HT1080 (cell line): ENCODE measurements at places on chromosomes 6 and 20.

DNA sequence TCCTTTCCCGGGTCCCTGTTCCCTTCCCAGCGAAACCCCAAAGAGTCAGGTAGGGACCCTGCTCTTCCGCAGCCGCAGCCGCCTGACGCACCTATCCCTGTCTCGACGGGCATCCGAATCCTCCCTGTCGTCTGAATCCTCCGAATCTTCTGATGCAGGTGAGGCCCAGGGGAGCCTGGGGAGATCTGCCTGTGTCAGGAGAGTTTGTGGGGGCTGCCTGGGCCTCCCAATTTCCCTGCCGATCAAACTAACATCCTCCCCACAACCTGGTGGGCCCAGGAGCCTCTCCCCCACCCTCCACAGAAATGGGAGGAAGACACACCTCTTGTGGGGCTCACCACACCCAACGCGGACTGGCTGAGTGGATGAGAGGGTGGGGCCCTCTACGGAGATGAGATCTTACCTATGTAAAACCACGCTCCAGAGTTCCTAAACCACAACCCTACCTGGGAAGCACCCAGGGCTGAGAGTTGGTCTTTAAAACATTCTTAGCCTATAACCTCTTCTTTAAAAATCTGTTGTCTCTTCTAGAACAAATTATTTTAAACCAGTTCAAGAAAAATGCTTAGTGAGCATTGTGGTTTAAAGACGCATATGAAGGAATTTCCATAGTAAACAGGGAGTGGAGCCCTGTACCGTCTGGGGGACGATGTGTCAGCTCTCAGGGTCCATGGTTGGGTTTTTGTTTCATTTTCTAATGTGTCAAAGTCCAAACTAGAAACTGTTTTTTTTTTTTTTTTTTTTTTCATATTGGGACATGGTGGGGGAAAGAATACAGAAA, 1.7 kb downstream of the CDC25B start:
- DNase-seq, result no peak

DNA sequence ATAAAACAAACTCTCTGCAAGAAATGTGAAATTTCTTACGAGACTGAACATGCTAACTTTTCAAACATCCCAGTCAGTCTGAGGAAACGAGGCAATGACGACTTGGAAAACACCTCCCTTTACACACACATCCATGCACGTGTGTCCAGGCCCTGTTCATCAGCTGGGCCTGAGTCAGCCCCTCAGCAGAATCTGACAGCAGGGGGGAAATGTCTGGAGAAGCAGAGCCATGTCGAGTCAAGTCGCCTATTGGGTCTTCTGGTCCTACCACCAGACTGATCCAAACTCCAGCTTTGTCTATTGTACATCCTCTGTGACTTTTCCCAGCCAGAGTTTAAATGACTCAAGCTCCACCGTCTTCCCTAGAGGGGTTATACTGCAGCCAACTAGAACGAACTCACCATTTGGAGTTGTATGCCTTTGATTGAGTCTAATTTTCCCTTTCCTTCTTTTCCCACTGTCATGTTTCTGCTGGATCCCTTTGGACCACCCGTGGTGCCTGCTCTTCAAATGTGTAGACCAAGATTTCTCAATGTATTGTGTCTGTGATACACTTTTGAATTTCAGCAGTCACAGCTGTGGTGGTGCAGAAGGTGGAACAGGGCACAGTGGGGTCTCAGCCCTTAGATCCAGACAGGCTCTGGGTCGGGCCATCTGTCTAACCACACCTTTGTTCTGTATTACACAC, 254.0 kb downstream of the CDC5L start:
- DNase-seq, result peak; percentile 38

GRCh38 chr20:59194023-59194935, 30.7 kb downstream of the ZNF831 start:
- DNase-seq, result no peak

DNA sequence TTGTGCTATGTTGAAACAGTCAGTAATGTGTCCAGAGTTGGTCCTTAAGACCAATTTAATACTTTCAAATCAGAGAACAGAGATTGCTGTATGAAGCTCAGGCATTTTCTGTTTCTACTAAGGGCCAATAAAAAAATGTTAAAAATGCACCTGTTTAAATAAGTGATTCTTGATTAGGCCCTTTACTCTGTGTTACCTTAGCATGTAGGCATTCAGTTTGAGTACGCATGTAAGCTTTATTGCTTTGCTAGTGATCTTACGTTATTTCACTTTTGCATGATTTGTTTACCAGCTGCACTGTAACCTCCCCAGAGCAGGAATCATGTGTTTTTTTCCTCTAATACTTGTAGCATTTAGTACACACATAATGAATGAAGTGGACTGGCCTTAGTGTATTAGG, 61.0 kb downstream of the AFG1L start:
- DNase-seq, result no peak

DNA sequence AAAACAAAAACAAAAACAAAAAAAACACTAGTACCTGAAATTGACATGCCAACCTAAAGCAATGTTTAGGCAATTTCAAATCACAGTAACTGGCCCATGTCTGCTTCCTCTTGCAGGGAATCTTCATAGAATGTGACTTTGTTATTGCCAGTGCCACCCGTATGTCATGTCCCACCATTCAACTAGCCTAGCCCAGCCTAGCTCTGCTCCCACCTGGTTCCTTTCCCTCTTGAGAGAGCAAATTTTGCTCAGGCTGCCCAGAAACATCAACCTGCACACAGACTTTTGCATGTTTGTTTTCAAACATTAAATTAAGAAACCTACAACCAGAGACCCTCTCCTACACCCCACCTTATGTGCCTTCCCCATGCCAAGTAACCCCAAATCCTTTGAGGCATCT, 124.8 kb upstream of the SLC2A12 start:
- DNase-seq, result no peak

GRCh38 chr6:164108092-164108491, 693.6 kb downstream of the QKI start:
- no peak for DNase-seq

DNA sequence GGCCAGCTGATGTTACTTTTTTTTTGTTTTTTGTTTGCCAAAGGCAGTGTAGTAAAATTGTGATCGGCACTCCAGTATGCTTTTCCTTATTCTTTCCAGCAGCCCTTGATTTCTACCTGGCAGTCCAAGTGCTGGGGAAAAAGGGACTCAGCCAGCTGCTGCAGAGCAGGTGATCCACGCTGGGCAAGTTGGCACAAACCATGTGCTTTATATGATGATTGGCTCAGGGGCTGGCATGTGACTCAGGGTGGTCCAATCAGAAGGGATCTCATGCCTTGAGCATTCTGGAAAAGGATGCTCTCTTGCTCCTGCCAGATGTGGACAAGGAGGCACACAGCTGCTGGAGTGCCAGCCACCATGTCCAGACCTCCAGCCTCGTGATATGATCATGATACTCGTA, 54.5 kb downstream of the SULF2 start:
- DNase-seq, result no peak

- DNase-seq, result no peak
These were observed 305.1 kb upstream of the SASH1 start for GRCh38 chr6:148037496-148037895.

DNA sequence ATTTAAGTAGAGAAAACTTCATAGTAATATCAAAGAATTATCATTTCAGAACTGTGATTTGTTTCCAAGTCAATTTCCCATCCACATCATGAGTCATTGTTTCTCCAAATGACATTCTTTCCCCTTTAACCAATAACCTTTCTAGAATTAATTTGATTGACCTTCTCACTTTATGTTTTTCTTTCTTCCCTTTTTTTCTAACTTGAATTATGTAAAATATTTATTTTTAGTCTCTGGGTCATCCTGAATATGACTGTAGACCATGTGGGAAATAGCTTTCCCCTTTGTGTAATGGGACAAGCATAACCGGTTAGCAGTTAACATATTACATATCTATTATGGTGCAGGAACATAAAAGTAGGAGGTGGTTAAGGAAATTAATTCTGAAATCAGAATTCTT, 291.1 kb downstream of the GJA1 start:
- DNase-seq, result no peak

DNA sequence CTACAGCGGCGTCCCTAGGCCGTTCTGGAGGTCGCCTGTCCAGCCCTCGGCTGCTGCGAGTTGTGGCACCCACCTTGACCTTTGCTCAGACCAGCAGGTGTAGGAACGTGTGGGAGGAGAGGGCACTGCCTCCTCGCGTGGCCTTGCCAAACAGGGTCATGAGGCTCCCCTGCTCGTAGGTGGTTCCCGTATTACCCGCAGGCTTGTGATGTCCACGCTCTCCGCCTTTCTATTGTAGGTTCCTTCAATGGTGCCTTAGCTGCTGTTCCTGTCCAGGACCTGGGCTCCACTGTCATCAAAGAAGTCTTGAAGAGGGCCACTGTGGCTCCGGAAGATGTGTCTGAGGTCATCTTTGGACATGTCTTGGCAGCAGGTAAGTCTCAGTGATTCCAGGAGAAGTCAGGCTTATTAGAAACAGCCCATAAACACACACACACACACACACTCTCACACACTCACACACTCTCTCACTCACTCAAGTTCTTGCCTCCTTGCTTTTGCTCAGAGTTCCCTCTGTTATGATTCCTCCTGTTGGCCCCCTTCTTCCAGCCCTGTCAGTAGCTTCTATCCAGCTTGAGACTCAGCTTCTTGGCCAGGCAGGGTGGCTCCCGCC, 942 bp downstream of the ACAT2 start:
- DNase-seq, result no peak

DNA sequence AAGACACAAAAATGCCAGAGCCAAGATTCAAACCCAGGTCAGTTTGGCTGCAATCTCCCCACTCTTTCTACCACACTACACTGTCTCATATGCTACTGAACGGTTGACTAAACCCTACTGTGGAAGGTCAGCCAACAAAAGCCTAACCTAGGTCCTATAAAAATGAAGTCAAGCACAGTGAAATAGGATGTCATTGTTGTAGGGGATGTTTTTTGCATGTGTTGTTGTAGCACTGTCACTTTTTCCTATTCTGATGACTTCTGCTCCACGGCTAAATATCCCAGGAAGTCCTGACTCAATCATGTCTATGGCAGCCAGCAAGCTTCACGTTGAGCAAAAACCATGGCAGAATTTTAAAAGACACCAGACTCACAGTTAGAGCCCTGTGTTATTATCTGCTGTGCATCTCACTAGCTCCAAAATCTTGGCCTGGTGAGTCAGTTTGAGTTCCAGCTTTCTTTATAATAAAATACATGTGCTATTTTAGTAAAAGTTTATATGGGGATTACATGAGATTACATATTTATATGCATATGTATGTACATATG, 322.1 kb upstream of the NT5E start:
- DNase-seq, result no peak

DNA sequence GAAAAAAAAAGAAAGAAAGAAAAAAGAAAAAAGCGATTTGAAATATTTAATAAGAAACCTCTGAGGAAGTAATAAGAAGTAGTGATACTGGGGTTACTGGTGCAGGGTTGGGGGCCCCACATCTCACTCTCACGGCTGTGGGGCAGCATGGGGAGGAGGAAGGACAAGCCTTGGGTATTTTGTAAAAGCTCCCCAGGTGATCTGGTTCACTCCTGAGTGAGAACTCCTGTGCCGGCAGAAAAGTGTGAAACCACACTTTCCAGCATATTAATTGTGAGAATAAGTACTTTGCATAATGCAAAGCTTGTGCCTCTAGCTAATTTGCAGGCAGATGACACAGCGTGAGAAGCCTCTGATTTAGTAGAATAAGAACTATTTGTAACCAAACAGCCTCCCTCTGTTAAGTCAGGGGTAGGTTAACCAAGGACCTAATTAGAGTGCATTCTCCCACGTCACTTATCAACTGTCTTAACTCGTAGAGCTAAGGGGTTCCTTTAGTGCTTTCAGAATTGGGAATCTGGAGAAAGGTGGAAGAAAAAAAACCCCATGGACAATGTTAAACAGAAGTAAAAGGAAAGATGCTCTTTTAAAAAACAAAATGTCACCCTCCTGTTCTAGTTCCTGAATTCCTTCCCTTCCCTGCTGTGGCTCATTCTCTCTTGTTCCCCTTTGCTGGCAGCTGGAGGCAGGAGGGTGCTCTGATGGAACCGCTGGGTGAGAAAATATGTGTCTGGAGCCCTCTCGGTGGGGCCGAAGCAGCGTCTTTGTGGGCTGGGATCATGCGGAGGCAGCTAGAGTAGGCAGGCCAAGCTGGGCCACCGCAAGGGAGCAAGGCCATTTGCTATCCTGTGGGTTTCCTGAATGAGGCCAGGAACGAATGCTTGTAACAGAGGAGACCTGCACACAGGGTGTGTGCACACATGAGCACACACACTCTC, 108.7 kb downstream of the FYN start:
- no peak for DNase-seq

GRCh38 chr20:34543463-34544056, 15.0 kb upstream of the MAP1LC3A start:
- DNase-seq, result no peak

DNA sequence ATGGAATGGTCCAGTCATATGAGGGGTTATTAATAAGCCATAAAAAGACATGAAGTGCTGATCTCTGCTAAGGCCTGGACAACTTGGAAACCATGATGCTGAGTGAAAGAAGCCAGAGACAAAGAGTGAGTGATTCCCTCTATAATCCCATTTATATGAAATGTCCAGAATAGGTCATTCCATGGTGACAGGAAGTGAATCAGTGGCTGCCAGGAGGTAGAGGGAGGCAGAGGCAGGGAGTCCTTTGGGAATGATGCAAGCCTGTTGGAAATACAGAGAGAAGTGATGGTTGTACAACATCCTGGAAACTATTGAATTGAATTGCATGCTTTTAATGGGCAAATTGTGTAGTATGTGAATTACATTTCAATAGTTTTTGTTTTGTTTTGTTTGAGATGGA, 26.4 kb downstream of the ANKRD60 start:
- peak; percentile 48 for DNase-seq

- DNase-seq, result peak; percentile 27
These were observed 181.3 kb upstream of the GMDS start for GRCh38 chr6:2426561-2427340.

DNA sequence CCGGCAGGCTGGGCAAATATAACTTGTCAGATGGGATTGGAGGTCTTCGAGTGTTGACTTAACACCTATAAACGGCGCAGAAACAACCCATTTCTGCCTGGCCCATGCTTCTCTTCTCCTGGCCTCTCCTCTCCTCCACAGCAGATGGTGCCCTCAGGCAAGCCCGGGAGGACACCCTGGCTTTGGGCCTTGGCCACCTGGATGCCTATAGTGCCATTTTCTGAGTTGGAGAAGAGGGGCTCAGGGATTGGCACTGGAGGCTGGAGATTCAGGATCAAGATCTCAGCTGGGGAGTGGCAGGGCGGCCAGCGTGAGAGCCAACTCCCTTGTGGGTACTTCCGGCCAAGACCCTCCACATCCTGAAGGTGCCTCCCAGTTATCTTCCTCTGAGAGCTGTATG, 211.9 kb upstream of the PMEPA1 start:
- no peak for DNase-seq

GRCh38 chr6:163352011-163352685, 62.4 kb upstream of the QKI start:
- DNase-seq, result no peak

DNA sequence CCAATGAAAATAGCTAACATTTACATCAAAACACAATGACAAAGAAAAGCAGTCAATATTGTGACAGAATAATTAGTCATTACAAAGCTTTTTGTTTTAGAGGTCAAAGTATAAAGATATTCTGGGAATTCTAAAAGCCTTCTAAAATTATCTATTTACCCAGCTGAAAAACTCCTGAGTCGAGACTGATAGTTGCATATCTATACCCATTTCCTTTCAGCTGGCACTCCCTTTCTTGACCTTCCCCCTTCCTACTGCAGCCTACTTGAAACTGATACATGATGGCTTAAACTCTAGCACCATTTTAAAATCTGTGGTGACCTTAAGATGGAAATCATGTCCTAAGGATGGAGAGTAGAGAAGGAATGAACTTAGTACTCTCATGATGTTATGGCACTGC, 38.6 kb downstream of the LMBRD1 start:
- DNase-seq, result no peak
